Fibroblast of skin of back (primary cell): ENCODE measurements at places on chromosomes 1 and 21.

GRCh38 chr21:14263879-14264278, 47.9 kb downstream of the RBM11 start:
- no peak for DNase-seq

DNA sequence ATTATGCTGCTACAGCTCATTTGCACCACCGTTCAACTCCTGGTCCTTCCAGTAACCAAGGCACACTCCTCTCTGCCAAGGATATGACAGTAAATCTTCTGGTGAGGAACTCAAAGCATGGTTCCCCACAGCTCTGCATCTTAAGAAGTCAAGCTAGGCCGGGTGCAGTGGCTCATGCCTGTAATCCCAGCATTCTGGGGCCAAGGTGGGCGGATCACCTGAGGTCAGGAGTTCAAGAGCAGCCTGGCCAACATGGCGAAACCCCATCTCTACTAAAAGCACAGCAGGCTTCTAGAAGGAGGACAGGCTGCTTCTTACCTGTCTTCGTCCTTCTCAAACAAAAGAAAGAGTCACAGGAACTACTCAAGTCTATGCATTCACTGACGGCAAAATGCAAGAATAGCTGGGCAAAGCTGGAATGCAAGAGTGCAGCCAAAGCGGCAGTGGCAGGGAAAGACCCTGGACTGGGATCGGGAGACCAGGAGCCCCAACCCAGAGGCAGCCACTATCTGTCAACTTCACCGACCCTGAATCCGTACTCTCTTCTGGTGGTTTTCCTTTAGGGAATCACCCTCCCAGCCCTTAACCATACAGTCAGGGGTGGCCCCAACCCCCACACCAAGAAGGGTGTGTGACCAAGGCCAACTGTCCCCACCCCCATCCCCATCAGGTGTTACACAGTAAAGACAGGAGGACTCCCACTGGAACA, 75.5 kb downstream of the NPHP4 start:
- DNase-seq = no peak

GRCh38 chr1:9194024-9194423, 40.5 kb upstream of the H6PD start:
- no peak for DNase-seq

DNA sequence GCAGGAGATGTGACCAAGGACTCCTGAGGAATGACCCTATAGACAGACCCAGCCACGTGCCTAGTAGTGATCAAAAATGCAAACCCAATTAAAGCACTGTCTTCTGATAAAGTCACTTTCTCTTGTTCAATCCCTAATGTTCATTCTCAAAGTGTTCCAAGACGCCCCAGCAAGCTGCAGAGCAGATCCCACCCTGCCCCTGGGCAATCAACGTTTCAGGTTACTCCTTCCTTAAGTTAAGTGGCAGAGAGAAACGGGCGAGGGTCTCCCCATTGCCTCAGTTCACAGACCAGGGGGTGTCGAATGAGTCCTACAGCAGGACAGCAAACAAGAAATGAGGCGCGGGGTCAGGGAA, 699 bp upstream of the RGS2 start:
- DNase-seq = no peak

- DNase-seq = no peak
These were observed 243.7 kb downstream of the TBX15 start for GRCh38 chr1:118744420-118744819.

GRCh38 chr1:8969937-8970336, 24.3 kb downstream of the CA6 start:
- DNase-seq = no peak

- peak; percentile 95 for DNase-seq
These were observed 80.6 kb upstream of the SLFNL1 start for GRCh38 chr1:41101950-41102607.

DNA sequence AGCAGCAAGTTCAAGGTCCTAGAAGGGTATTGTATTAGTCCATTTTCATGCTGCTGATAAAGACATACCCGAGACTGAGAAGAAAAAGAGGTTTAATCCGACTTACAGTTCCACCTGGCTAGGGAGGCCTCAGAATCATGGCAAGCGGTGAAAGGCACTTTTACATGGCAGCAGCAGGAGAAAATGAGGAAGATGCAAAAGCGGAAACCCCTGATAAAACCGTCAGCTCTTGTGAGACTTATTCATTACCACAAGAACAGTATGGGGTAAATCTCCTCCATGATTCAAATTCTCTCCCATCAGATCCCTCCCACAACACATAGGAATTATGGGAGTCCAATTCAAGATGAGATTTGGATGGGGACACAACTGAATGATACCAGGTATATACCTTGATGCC, 409.5 kb downstream of the NTNG1 start:
- DNase-seq = no peak

- DNase-seq = peak; percentile 75
These were observed 127.5 kb downstream of the UCK2 start for GRCh38 chr1:165954940-165955339.

DNA sequence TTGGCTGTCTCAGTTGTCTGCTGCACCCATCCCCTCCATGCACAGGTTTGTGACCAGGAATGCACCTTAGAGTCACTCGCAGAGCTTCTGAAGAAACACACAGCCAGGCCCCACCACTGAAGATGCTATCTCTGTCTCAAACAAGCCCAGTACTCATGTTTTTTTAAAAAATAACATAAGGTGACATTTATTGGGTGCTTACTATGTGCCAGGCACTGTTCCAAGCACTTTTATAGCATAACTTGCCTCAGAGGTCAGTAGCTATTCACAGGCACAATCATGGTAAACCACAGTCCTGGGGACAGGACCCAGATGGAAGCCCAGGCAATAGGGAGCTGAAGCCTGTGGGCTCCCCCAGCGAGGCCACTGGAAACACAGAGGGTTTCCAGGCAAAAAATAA, 8.8 kb upstream of the ATP13A2 start:
- DNase-seq = no peak

GRCh38 chr1:165426745-165427144, 18.2 kb downstream of the RXRG start:
- DNase-seq = no peak

- peak; percentile 86 for DNase-seq
These were observed 14.1 kb downstream of the DPYD start for GRCh38 chr1:97906567-97907241.

- DNase-seq = peak; percentile 16
These were observed 51.1 kb downstream of the ZNF326 start for GRCh38 chr1:90045853-90046563.

DNA sequence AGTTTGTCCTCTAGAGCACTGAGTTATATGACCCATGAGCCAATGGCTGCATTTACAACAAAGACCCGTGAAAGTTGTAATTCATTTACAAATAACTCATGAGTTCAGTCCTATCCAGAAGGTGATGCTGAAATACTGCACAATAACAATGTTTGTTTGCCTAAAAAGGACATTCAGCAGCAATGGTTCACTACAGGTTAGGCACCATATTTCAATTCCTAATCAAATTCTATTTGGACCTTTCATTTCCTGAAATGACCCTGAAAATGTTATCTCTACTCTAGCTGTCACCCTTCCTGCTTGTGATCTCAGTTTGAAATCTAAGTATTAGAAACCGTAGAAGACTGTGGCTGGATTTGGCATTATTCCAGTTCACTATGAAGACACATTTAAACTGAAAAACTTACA, 191.2 kb upstream of the SAMSN1 start:
- DNase-seq = no peak

GRCh38 chr1:6700853-6701436, 671 bp downstream of the DNAJC11 start:
- DNase-seq = no peak

DNA sequence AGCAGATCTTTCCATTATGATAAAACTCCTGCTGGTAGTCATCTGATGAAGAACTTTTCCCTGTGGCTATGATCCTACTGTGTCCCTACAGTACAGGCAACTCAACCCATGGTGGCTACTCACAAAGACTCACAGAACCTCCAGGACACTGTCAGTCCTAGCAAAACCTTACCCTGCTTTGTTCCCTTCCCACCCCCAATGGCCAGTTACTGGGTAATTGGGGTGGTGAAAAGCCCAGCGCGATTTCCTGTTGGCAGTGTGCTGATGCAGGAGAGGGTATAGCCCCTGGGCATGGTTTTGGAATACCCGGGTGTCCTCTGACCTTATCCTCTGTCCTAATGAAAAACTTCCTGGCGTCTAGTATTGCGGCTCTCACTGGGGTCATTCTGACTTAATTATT, 533 bp upstream of the RGL1 start:
- no peak for DNase-seq

DNA sequence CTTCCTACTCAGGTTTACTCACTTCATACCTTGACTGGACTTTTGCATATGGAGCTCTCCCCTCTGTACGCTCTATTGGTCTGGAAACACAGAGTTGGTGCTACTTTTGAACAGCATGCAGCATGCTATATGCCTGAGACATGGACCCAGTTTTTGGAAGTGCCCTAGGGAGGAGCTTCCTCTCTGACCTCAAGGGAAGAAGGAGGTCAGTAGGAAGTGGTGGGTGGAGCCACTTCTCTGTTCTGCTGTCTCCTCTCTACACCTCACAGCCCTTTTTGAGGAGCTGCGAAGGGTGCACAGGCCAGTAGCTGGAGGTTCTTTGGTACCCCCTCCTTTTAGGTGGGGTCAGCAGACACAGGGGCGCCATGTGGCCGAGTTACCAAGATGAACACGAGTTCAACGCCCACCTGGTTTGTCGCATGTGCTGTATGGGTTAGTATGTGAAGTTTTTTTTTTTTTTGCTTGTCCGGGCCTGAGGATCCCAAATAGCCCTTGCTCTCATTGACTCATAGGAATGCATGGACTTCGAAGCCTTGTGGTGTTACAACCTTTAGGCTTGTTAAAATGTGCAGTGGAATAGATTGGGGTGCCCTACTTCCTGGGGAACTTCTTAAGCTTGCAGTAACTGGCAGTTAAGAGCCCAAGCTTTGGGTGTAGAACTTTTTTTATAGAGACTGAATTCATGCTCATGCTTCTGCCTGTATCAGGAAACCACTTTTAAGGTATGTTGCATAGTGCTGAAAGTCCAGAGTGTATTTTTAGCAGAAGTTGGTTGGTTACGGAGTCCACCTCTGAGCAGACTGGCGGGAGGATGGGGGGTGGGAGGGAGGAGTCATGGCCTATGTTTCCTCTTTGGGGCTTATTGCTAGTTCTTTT, 10.7 kb downstream of the MACF1 start:
- DNase-seq = peak; percentile 20

DNA sequence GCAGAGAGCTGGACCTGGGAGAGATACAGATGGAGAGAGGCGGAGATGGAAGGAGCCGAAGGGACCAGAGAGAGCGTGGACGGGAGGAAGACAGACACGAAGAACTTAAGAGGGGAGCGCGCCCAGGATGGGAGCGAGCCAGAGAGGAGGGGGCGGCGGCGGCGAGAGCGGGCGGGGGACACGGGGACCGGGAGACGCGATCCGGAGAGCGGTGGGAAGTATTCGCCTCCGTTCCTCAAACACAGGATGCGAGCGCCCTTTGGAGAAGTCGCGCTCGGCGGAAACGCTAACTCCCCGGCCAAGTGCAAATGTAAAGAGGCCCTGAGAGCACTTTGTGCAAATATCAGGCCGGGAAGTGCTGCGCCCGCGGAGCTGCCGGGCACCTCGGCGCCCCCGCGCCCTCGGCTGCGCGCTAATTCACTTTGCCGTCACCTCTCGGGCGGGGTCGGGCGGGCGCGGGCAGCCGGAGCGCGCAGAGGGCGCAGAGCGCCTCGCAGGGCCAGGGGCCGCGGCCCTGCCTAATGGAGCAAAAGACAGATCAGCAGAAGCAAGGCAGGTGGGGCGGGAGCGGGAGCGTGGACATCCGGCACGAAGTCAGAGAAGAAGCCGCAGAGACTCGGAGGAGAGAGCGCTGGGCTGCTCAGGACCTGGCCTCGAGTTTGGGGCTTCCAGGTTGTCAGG, 281.2 kb downstream of the RRAGC start:
- DNase-seq = no peak

DNA sequence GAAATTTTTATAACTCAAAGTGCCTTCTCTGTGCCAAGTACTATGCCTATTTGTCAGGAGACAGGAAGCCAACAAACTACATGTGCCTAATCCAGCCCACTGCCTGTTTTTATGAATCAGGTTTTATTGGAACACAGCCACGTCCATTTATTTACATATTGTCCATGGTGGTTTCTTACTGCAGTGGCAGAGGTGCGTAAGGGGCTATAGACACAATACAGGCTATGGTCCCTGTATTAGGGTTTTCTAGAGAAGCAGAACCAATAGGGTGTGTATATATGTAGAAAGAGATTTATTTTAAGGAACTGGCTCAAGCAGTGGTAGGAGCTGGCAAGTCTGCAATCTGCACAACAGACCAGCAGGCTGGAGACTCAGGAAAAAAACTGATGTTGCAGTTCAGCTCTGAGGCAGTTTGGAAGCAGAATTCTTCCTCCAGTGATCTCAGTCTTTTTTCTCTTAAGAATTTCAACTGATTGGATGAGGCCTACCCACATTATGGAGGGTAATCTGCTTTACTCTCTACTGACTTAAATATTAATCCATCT, 15.4 kb downstream of the PPIE start:
- no peak for DNase-seq

DNA sequence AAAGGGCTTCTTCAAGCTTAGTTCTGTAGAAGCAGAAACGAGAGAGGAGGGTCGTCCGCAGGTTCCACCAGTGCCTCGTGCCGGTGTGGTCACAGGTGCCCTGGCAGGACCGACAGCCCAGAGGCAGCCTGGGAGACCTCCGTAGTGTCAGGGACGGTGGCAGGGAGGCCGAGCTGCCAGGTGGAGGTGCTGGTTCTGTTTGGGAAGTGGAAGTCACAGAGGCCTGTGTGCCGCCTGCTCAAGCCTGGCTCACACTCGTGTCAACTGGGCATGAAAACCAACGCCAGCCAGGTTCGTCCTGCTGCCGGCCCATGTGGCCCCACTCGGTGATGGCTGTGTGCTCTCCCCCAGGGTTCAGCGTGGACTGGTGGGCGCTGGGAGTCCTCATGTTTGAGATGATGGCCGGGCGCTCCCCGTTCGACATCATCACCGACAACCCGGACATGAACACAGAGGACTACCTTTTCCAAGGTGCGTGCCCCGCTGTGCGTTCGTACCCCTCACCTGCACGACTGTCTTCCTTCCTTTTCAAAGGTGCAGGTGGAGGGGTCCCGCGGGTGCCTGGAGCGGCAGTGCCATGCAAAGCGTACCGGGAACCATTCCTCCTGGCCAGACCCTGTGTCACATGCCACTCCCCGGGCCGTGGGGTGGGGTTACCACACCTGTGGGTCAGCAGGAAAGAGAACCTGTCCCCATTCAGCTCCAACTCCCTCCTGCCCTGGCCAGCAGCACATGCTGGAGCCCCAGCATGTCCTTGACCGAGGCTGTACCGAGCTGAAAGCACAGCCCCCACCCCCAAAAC, 20.8 kb downstream of the FAAP20 start:
- DNase-seq = no peak

- DNase-seq = no peak
These were observed 9.2 kb downstream of the POU3F1 start for GRCh38 chr1:38037221-38037939.

- peak; percentile 74 for DNase-seq
These were observed 25.0 kb downstream of the GORAB start for GRCh38 chr1:170556917-170557316.

DNA sequence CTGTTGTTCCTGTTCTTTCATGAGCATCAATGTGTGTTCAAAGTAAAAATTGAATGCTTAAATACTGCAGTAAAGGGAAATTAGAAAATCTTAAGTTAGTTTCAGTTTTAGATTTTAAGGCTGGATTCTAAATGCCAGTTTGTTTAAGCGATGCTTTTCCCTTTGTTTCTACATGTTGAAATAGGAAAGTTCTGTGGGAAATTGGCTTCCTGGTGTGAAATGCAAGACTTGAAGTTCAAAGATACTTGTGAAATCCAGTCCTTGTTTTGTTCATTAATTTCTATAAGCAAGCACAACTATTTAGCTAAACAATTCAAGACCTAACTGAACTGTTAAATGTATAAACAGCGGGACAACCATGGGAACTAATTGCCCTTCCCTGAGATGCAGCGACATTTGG, 149.1 kb downstream of the LYPLAL1 start:
- no peak for DNase-seq
